ENCODE measurements at places on chromosomes 5 and 9.

DNA sequence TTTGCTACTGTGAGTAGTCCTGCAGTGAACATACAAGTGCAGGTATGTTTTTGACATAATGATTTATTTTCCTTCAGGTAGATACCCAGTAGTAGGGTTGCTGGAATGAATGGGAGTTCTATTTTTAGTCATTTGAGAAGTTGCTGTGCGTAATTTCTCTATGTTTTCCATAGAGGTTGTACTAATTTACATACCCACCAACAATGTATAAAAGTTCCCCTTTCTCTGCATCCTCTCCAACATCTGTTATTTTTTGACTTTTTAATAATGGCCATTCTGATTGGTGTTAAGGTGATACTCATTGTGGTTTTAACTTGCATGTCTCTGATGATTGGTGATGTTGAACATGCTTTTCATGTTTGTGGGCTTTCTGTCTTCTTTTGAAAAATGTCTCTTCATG is 64.7 kb upstream of the CTSL start:
- no peak for DNase-seq

- DNase-seq: no peak
These were observed 19.2 kb downstream of the EFCAB9 start for GRCh38 chr5:172213126-172213525.

DNA sequence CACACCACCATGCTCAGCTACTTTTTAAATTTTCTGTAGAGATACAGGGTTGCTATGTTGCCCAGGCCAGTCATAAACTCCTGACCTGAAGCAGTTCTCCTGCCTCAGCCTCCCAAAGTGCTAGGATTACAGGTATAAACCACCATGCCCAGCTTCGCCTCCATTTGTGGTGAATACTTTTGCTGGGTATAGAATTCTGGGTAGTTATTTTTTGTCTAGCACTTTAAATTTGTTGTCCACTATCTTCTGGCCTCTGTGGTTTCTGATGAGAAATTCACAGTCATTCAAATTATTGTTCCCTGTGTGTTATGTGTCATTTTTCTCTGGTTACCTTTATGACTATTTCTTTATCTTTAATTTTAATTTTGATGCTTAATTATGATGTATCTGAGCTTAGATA is 57.7 kb upstream of the EXOC3 start:
- no peak for DNase-seq

GRCh38 chr9:17807613-17808282 is 228.9 kb downstream of the SH3GL2 start:
- no peak for DNase-seq

DNA sequence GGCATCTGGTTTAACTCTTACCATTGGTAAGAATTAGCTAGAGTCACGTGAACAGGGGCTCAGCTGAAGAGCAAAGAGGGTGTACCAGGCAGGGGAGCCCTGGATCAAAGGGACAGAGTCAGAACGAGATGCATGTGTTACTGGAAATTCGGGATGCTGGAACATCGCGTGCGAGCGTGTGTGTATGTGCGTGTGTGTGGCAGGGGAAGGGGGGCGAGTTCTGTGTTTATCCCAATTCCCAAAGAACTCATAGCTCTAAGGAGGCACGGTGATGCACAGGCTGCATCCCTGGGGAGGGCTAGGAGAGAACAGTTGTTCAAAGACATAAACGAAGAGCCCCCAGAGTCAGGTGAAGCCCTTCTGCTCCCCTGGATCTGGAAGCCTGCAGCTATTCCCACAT is 353.3 kb downstream of the GADD45G start:
- DNase-seq: no peak

GRCh38 chr5:131538177-131538593 is 96.8 kb downstream of the RAPGEF6 start:
- DNase-seq: no peak

GRCh38 chr5:68533571-68534084 is 318.1 kb downstream of the PIK3R1 start:
- no peak for DNase-seq

DNA sequence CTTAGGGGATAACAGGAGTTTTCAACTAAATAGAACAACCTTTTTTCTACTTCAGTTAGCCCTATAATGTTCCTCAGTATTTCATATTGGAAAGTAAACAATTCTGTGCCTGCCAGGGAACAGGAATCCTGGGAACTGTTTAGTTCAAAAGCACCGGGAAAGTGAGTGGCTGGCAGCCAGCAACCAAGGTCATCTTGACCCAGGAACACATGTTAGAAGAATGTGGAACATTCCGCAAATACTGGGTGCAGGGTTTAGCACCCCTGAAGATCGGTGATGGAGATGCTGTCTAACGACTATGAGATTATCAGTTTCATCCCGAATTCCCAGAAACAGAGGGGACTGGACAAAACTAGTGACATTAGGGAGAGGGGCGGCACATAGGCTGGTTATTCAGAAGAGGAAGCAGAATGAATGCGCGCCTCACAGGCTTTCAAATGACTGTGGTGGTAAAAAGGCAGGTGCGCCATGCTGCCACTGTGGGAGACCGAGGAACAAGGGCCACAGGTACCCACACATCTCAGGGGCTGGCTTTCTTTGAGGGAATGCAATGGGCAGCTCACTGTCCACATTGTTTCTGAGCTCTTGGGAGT is 51.2 kb downstream of the IPPK start:
- DNase-seq: no peak

DNA sequence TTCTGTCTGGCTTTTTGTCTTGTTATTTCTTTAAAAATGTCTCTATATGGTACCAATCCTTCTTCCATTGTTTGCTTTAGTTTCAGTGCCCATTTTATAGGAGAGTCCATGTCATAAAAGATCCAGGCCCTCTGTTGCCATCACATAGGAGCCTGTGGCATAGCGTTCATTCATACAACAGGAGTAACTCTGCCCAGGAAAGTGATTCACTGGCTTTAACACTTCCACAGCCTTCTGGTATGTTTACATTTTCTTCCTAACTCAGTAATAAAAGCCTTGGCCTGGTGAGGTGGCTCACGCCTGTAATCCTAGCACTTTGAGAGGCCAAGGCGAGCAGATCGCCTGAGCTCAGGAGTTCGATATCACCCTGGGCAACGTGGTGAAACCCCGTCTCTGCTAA is 519.3 kb upstream of the PTGER4 start:
- no peak for DNase-seq

DNA sequence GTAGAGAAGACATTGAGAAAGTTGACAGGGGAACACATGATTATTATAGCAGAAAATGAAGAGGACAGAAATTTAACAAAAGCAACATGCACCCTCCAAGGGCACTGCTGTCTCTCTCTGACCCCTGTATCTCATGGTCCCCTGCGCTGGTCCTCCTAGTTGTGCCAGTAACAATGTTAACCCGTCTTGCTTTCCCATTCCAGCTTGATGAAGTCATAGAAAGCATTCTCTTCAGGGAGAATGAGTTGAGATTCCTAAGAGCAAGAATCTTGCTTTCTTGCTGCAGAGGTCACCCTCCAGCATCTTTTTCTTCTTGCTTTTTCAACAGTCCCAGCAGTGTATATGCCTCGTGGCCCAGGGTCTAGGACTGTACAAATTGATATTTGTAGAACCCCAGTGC is 279.6 kb upstream of the ADAMTSL1 start:
- DNase-seq: no peak

- DNase-seq: no peak
These were observed 140.3 kb downstream of the ROR2 start for GRCh38 chr9:91809581-91810285.

DNA sequence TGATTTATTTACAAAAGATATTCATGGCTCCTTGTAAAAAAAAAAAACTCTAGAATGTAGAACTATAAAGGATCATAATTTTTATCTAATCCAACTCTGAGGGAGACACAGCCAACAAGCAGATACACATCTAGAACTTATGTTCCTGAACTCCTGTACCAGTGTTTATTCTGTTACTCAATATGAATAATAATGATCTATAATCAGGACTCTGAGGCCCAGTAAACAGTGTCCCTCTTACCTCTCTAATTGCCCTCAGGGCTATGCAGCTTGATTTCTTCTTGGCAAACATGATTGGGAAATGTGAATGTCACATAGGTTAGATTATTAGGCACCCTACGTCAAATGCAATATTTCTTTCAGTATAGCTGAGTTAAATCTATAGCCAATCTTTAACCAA is 391.6 kb upstream of the RPS23 start:
- no peak for DNase-seq

GRCh38 chr5:1959231-1959630 is 76.5 kb upstream of the IRX4 start:
- DNase-seq: no peak

- DNase-seq: no peak
These were observed 99.3 kb downstream of the GDNF start for GRCh38 chr5:37740331-37741066.

DNA sequence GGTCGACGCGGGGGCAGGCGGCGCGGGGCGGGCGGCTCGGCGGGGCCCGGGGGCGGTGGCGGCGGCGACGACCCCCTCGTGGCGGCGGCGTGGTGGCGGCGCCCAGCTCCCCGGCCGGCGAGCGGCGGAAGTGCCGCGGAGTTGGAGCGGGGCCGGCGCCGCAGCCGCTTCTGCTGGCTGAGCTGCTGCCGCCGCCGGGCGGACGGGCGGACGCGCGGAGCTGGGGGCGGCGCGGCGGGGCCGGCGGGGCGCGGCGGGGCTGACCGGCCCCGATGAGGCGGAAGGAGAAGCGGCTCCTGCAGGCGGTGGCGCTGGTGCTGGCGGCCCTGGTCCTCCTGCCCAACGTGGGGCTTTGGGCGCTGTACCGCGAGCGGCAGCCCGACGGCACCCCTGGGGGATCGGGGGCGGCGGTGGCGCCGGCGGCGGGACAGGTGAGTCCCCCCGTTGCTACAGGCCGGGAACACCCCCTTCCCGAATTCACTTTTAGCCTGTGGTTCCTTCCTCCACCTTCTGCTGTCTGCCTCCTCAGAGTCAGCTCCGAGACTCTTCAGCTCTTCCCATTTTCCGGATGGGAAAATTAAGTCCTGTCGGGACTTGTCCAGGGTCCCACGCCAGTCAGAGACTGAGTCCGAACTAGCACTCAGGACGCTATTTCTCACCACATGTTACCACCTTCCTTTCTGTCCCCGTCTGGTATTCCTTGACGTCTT is at the start of gene GALNT10:
TSS of gene GALNT10 (plus strand) at position 139 of the 710 bp plus-strand sequence. CDS start at position 273, 134 bp downstream.
- DNase-seq: peak; percentile 57
